NCI-H460 (cell line): ENCODE measurements at places on chromosomes 11 and 22. TPM values are rescaled to one million over a fixed set of nuclear protein-coding genes. Genes with fewer than 3 reads are reported as not detected.

Gene VPREB1
- not detected in 2 replicates for total RNA-seq

Gene CCDC89
- total RNA-seq, result not detected in 2 replicates

Gene KCNJ11
- total RNA-seq, result 0.74 and 0.81 TPM in 2 replicates

Gene LDHAL6A
- total RNA-seq, result not detected in 2 replicates

Gene CTSD
- total RNA-seq, result 358 and 367 TPM in 2 replicates

Gene ZNRF3
- 2.8 and 4.5 TPM in 2 replicates for total RNA-seq

Gene FOLR1
- not detected in 2 replicates for total RNA-seq

Gene C11orf16
- total RNA-seq, result not detected in 2 replicates

Gene RAB39A
- not detected in 2 replicates for total RNA-seq

Gene PGR
- 0.22 and 0.26 TPM in 2 replicates for total RNA-seq

Gene CHKB
- total RNA-seq, result 16.1 and 21.0 TPM in 2 replicates

Gene GAL3ST3
- not detected in 2 replicates for total RNA-seq

Gene LINC01488
- not detected in 2 replicates for total RNA-seq

GRCh38 chr22:21108379-21109115 lies 62.8 kb downstream of the LRRC74B start:
- peak; percentile 60 for DNase-seq

- DNase-seq, result no peak
These were observed 37.6 kb downstream of the RAB30 start for GRCh38 chr11:83033972-83034672.

DNA sequence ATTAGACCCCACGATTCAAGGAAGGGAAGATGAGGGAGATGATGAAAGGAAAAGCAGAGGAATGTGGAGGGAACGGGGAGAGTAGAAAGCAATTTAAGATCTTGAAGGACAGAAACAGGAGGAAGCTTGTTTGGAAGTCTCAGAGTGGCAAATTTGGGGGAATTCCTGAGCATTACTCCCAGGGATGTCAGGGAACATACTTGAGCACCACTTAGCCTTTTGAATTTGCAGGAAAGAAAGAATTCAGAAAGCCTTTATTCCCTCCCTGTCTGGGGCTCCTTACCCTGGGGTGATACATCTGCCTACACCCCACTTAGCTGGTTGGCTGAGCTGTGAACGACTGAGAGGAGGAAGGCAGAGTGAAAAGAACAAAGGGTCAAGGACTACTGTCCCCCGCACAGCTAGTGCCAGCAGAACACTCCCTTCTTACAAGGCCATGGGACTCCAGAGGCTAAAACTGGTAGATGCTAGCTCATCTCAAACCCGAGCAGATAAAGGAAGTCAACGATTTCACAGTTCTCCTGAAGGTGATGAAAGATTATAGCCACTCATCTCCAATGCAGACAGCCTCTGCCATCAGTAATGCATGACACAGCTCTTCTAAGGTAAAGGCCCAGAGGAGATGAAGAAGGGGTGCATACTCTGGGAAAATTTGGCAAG lies 84.0 kb upstream of the AKIP1 start:
- DNase-seq, result no peak

GRCh38 chr11:116613206-116613875 lies 159.4 kb downstream of the BUD13 start:
- DNase-seq, result no peak

DNA sequence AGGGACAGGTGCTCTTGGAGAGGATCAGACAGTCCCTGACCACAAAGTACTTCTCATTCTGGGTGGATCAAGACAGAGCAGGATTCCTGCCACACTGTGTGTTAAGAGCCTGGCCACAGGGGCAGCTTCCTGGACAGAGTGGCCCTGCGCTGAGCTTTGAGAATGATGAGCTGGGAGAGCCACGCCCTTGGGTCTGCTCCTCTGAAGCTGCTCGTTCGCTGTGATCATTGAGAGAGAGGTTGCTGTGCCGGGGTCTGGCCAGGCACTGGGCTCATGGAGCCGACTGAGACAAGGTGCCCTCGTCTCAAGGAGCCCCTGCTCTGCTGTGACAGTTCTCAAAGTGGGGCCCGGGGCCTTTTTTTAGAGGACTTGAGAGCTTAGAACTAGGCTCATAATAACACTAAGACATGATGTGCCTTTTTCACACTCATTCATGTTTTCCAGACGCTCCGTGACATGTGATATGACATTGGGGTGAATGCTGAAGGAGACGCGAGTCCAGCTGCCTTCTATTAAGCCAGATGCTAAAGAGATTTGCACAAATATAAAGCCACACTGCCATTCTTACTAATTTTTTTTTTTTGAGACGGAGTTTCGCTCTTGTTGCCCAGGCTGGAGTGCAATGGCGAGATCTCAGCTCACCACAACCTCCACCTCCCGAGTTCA lies 1.6 kb upstream of the MFRP start:
- no peak for DNase-seq

DNA sequence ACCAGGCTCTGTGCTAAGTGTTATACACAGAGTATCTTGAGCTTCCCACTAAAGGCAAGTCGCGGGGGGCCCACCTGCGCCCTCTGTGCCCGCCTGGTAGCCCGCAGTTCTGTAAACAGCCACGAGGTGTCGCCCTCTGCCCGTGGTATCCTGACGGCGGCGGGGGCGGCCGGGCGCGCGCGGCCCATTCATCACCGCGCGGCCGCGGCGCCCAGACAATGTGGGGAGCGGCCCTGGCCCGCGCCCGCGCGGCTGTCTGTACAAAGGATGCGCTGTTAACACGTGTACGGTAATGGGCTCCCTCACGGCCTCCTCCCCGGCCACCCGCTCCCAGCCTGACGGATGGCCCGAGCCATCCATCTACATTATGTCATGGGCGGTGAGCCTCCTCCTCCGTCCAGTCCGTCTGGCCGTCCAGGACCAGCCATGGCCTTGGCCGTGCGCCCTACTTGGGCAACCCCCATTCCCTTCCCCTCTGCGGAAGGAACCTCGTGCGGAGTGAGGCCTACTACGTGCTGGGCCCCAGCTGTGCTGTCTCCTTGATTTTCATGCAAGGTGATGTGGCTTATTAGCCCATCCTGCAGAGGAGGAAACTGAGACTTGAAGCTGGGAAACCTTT lies 99.4 kb downstream of the MIAT start:
- peak; percentile 28 for DNase-seq

DNA sequence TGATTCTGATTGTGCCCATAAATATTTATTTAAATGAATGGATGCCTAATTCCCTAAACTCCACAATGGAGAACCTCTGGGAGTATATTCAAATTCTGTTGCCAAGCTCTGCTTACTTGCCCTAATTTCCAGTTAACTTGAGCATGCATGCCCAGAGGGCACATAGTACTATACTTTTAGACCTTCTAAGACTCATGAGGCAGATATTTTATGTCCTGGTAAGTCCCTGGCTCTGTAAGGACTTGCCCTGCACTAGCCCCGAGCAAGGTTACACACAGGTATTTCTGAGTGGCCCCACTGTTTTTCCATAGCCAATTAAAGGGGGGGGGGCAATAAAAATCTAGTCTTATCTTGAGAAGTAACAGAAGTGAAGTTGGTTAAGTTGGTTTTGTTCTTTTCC lies 21.1 kb upstream of the CAPRIN1 start:
- no peak for DNase-seq

DNA sequence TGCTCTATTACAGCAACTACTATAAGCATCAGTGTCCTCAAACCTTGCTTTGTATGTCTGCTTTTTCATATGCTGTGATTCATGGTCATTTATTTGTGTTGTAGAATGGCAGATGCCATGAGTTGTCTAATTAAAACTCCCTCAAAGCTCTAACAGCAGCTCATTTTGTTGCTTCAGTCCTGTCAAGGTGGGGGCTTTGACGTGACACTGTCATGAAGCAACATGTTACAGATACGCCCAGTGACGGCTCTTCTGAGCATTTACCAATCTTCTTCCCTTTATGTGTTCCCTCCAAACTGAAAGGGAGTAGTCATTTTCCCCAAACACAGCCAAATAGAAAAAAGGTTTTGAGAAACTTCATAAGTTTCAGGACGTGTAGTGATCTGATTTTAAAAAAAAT lies 106.7 kb downstream of the DBX1 start:
- no peak for DNase-seq

- DNase-seq, result no peak
These were observed 32.8 kb upstream of the PPARA start for GRCh38 chr22:46117206-46118199.

GRCh38 chr22:29255064-29255621 lies 12.6 kb downstream of the RHBDD3 start:
- DNase-seq, result no peak

DNA sequence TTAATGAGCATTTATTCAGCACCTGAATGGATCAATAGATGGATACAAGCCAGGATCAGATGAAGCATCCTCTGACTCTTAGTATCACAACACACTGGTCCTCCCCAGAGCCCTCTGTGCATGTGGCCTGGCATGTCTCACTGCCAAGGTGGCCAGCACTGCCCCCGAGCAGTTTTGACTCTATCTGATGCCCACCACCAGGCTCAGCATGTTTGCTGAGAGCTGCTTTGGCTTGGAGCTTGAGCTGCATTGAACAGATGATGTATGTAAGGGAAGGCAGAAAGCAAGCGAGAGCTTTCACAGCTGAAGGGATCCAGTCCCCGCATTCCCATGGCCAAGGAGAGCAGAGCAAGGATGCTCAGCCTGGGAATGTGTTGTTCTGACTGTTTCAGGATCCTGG lies 320.3 kb downstream of the BUD13 start:
- DNase-seq, result no peak

DNA sequence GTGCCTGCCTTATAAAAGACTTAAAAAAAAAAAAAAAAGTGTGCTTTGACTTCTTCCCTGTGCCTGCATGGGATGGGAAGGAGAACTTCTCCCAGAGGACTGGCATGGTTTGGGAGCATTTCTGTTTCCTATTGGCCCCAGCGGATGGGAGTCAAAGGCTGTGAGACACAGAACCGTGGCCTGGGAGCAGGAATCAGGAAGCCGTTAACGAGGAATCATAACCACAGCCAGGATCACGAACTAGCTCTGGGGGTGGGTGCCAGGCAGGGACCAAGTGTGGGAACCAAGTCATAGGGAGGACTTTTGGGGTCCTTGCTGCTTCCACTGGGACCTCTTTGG lies 526 bp downstream of the C1QTNF6 start:
- no peak for DNase-seq

GRCh38 chr11:92224054-92224406 lies 588 bp upstream of the FAT3 start:
- DNase-seq, result no peak

DNA sequence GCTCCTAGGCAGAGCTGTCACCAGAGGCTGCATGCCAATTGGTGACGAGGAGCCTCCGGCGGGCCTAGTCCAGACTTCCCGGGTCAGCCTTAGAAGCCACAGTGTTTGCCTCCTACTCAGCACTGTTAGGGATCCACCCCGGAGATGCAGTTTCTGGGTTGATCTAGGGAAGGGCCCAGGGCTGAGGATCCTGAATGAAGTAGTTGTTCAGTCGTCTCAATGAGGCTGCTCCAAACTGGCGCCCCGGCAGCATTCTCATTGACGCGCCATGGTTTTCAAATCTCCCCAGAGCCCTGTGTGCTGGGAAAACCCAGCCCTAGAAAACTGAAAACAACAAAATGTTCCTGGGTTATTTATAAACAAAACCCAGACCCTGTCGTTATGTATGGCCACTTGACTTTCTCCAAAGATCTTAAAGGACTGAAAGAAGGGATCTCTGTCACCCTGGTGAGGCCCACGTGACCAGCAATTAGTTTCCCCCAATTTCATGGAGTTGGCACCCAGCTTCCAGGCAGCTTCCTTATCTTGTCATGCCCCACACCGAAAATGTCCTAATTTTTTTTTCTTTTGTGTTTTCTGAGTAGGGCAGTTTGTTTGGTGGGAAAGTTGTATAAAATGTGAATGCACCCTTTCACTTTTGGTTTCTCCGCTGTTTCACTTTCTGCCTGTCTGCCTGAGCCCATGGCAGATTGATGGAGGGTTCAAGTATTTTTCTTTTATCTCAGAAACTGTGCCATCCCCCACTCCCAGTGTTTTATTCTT lies 2.0 kb upstream of the EHD1 start:
- DNase-seq, result no peak

GRCh38 chr11:128552783-128553661 lies 34.3 kb downstream of the ETS1 start:
- DNase-seq, result no peak

DNA sequence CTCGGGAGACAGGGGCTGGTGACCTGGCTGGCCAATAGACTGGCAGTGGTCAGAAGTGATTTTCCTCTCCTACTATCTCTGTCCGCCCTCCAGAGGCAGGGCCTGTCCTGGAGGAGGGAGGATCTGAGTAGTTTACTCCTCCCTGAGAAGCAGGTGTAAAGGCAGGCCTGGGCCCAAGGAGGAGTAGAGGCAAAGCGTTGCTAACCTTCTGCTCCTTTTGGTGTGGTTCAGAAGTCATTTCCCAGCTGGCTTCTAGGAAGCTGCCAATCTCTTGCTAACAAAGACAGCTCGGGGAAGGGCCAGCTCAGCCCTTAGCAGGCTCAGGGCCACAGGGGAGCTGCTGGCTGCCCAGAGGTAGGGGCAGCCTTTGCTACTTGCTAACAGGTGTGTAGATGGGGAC lies 151.1 kb upstream of the NECTIN1 start:
- no peak for DNase-seq

DNA sequence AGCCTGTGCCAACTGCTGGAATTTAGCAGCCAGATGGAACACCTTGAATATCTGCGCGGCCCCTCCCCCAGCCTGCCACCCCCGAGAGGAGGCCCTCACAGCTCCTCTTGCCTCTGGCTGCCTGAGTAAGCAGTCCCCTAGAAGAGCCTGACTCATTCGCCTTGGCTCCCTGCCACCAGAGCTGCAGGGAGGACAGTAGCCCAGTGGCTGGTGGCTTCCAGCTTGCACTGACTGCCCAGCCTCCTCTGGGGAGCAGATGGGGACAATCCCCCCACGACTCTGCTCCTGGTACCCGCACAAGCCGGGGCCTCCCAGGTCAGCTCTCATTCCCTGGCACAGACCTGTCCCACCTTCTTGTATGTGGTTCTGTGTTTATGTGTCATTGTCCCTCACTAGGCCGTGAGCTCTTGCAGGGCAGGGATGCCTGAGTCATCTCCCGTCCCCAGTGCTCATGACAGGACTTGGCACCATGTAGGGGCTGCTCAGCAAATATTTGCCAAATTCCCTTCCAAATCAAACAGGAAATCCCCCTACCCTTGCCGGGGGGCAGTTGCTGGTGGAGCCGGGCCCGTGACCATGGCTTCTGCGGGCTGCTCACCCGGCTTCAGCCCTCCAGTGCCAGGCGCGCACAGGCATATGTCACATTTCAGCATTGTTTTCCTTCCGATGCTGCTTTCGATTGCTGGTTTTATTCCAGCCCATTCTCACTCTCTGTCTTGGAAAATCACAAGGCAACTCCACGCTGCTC lies 43.6 kb downstream of the CACNG2 start:
- peak; percentile 93 for DNase-seq

DNA sequence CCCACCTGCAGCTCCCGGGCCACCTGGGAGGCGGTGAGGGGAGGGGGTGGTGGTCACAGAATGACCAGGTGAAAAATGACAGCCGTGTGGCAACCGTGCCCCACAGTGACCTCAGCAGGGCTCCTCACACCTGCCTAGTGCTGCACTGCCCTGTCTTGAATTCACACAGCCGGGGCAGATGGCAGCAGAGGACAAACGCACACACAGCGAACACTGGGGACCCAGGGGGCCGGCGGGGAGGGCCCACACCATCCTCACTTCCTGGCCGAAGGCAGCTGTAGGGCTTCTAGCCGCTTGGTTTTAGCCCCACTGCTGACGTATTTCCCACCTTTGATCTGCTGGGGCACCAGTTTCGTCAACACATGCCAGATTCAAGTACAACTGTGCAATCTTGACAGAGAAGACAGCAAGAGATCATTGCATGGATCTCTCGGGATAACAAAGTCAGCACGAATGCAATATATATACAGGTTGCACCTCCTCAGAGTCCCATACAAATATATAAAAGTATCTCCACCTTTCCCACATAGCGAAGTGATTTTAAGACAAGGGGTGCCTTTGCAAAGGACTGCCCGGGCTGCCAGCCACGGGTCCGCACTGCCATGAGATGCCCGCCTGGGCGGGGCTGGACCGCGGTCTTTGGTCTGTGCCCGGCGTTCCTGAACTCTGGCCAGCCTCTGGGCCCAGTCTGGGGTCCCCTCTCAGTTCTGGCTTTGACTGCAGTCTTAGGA lies 26.9 kb downstream of the TRMU start:
- no peak for DNase-seq
